Stimulated activated CD8-positive, alpha-beta memory T cell treated with anti-CD3 and anti-CD28 coated beads, Interleukin-15, amount 100 ng/mL, for 4 hours (primary cell): ENCODE measurements at places on chromosomes 12 and 14.

DNA sequence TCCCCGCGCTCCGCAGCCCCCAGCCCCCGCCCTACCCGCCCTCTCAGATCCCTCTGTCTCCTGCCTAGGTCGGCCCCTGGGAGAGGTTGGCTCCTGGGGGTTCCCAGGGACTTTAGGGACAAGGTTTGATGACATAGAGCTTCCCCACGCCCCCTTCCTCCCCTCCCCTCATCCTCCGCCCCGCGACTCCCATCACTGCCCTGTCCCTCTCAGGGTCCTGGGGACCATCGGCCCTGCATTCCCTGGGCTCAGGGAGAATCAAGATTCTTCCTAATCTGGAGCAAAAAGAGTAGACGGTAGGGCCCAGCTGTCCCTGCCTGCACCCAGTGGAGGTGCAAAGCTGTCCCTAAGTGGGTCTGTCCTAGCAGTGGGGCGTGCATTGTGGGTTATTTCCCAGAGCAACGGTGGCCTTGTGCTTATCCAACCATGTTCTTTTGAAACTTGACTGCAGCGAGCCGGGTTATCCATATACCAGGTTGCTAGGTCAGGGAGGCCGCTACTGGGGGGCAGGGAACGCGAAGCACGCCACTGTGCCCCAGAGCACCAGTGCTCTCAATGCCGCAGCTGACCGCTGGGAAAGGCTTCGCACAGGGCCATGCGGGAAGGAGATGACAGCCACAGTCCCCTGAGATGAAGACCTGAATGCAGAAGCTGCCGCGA lies 124.4 kb upstream of the PRMT8 start:
- DNase-seq: no peak

DNA sequence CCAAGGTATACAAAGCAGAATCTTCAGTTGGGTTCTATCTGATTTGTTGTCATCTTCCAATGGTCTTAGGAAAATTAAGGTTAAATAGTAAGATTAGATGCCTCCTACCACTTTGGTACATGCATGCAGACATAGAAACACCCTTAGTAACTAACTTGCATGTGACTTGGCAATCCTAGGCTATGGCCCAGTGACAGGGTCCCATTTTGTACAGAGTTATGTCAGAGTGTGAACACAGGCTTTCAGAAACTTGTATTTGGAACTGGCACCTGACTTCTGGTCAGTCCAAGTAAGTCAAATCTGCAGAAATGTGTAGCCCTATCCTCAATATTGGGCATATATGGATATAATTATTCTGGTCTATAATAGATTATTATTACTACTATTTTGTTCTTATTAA lies 53.1 kb downstream of the DAD1 start:
- no peak for DNase-seq

- no peak for DNase-seq
Observed at GRCh38 chr12:88471331-88472045, 108.8 kb downstream of the KITLG start.

DNA sequence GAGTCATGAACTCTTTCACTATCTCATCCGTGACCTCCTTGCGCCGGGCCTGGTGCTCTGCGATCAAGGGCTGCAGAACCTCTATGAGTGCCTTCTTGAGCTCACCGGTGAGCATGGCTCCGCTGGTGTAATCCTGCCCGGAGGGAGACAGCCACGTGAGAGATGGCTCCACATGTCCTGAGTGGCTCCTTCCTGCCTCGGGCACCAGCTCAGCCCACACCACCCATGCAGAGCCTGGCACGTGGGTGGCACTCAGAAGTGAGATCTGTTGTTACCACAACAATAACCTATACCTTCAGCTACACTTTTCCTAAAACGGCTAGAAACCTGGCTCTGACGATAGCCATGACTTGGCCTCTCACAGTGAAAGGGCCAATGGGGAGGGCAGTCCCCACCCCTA lies 11.8 kb downstream of the SLC25A47 start:
- DNase-seq: no peak

DNA sequence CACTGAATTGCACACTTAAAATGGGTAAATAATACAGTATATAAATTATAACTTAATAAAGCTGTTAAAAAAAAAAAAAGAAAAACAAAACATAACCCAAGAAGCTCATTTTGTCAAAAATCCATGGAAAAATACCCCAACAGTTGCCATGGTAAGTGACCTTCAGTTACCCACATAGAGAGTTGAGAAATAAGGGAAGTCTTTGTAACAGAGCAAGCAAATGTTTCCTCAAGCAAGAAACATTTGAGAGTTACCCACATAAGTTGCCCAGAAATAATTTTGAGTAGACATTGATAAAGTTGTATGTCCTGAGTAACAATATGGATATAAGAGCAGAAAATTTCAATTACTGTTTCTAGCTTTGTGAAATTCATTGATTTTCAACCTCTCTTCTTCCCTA lies 227.4 kb downstream of the CCDC59 start:
- no peak for DNase-seq

- no peak for DNase-seq
Observed at GRCh38 chr12:132486168-132486567, 3.8 kb upstream of the FBRSL1 start.

DNA sequence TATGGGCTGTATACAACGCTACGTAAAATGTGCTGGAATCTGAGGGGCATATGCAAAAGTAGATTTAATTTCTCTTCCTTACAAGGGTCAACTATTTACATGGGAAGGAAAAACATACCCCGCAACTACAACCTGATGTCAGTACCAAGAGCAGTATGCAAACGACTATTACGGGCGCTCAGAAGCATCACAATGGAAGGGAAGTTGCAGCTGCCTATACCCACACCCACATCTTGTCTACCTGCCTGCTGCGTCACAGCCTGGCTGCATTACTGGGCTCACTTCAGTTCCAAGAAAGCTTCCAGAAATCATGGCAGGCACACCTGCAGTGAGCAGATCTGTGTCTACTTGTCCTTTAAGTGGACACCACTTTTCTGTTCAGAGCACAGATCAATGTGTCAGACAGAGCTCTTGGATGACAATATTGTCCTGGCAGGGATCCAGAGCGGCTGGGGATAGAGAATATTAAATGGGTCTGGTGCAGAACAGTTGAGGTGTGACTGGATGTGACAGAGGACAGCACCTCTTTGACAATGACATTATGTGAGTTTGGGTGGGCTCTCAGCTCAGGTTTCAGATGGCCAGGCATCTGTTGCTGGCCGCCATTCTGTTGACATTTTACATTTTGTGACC lies 41.5 kb upstream of the GNG2 start:
- no peak for DNase-seq

DNA sequence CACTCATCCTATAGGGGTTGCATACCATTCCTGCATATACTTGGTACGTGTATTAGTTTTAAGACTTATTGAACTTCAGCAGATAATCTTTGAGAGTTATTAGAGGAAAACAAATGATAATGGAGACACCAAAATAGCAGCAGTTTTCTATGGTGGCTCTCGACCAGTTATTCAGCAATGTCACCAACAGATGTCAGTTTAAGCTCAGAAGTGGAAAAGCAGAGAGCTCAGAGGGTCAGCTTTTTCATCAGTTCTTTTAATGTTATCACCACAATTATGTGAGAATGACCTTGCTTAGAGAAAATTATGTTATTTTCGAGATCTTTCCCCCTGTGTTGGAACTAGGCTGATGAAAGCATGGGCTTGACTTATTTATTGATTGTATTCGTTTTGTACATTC lies 32.0 kb downstream of the PTPN11 start:
- no peak for DNase-seq

GRCh38 chr12:92771001-92771400 lies 68.2 kb downstream of the PLEKHG7 start:
- no peak for DNase-seq

DNA sequence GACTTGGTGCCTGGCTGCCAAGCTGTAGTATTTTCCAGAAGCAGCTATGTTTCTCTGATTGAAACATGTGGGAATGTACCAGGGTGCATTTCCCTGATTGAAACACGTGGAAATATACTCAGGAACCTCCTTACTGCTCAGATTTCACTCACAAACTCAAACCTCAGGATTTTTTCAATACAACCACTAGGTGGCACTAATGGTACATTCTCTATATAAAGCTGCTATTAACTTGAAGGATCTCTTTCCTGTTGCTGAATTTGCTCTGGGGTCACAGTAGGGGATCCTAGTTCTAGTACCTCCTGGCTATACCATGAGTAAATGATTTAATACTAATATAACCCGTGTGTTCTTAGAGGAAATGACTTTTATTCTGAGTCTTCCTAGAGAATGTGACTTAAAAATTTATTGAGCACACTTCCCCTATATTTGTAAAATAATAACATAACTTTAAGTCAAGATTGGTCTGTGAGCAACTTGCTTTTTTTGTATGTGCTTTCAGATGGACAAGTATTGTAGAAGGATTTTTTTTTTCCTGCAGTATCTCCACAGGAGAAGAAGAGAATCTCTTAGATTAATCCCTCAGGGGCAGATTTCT lies 173.8 kb upstream of the MIS18BP1 start:
- no peak for DNase-seq

GRCh38 chr14:80264702-80265101 lies 53.4 kb upstream of the DIO2 start:
- no peak for DNase-seq

DNA sequence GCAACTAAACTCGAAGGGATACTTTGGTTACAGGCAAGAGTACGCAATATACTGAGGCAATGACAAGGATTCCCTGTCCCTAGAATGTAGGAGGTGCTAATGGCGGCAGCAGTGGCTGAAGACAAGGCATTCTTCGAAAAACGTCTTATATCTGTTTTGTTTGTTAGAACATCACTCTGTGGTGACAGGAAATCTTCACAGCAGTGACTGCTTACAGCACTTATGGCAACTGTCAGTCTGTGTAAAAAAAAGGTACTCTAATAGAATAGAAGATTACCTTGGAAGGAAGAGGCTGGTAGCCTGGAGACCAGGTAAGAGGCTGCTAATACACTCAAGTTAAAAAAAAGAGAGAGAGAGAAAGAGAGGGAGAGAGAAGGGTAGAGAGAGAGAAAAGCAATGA lies 131.7 kb downstream of the ST8SIA1 start:
- DNase-seq: no peak

- no peak for DNase-seq
Observed at GRCh38 chr14:104843442-104844305, 21.4 kb upstream of the CEP170B start.

GRCh38 chr12:33596061-33596460 lies 156.4 kb upstream of the SYT10 start:
- no peak for DNase-seq

DNA sequence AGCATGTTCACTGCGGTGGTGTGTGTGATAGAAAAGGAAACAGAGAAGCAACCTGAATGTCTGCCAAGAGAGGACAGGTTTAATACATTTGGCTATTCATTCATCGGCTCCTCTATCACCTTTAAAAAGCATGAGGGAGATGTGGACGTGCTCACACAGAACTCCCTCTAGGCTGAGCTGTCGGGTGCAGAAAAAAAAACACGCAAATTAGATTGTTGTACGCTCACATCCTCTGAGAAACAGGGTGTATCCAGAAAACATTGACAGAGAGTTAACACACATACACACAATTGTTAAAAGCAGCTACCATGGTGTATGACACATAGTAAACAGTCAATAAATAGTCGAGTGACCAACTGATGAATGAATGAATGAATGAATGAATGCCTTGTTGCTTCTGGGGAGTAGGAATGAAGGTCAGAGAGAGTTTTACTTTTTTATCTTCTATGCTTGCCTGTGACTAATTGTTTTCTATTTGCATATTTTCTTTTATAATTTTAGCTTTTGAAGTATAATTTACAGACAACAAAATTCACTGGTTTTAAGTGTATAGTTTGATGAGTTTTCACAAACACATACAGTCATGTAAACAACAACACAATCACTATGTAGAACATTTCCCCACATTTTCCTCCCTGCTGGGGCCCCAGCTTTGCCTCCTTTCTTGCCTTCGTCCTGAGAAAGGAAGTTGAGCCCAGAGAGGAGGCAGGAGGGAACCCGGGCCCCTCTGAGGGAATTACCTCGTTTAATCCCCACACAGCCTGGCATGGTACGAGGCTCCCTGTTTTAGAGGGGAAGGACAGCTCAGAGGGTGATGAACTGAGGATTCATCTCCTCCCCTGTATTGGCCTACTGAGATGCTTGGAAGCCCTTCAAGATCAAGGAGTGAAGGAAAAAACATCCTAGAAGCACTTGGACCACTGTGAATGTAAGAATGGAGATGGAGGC lies 19.7 kb upstream of the FAM222A start:
- no peak for DNase-seq

GRCh38 chr12:79933043-79933442 lies 1.9 kb downstream of the PPP1R12A start:
- no peak for DNase-seq

GRCh38 chr14:49861699-49862088 lies 9.1 kb upstream of the NEMF start:
- DNase-seq: no peak

GRCh38 chr14:58769011-58769643 lies 131.4 kb downstream of the DACT1 start:
- DNase-seq: no peak

DNA sequence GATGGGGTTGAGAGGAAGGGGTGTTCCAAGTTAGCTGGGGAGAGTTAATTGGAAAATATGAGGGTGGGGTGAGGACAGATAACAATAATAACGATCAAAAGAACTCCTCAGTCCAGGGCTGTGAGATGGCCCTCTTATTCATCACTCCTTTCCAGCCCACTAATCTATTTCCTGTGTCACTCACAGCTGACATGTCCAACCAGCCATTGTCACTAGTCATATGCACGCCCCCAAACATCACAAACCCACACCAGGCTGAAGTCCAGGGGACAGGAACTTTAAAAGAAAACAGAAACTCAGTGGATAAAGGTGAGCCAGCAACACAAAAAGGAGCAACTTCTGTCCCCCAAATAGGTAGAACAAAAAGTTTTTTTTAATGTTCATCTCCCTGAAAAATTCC lies 911 bp downstream of the CALCOCO1 start:
- no peak for DNase-seq

GRCh38 chr12:21677204-21677603 lies 19.6 kb upstream of the LDHB start:
- no peak for DNase-seq

DNA sequence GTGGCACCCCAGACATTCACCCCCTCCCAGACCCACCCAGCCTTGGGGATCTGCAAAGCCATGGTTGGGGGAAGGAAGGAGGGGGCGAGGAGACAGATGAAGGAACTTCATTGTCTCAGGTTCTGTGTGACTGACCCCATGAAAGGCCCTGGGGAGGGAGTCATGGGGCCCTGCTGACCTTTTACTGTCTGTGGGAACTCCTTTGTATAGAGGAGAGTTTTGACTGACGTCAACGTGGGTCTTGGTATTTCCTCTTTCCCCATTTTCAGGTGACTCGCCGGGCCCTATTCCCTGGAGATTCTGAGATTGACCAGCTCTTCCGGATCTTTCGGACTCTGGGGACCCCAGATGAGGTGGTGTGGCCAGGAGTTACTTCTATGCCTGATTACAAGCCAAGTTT lies 3.1 kb upstream of the RAB5B start:
- DNase-seq: no peak

DNA sequence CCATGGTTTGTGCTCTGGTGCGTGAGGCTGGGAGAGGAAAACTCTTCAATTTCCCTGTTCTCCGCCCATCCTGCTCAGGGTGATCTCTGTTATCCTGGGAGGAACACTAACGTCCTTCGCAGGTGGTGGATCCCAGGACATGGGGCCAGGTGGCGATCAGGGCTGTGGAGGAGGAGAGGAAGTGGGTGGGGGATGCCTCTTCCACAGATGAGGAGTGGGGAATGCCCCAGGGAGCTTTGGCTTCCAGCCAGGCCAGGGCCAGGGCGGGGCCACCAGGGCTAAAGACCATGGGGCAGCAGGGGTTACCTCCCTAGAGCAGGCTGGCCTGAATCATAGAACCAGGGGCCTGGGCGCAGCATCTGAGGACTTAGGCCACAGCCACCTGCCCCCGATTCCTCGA lies 3.3 kb upstream of the KRT75 start:
- DNase-seq: no peak
